Colonic mucosa (tissue), 4 donors: ENCODE measurements at places on chromosomes 12 and 14. TPM values are rescaled to one million over a fixed set of nuclear protein-coding genes. Genes with fewer than 3 reads are reported as not detected.

DNA sequence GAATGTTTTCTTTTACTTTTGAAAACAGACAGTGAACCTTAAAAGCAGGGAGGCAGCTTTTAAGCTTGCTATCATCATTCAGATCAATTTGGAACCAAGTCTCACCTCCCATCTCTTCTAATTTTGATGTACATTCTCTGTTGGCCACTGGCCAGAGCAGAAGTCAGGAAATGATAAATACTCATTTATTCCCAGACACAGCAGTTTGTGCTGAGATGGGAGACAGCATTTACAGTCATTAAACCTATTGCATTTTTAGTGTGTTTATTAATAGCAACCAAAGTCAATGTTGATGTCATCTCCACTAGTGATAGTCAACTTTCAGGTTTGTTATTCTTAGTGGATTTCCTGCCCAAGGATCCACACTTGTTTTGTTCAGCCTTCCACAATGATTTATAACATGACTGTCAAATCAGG is 320.0 kb upstream of the ATP2B1 start:
- no peaks in the 10 kb centered on the region for H3K36me3 ChIP-seq
- H3K27ac ChIP-seq = no peak overlapping the region
- H3K27me3 ChIP-seq = no peaks in the 10 kb centered on the region
- no peak for DNase-seq
- no peaks in the 10 kb centered on the region for H3K4me1 ChIP-seq
- H3K4me3 ChIP-seq = no peak overlapping the region

GRCh38 chr14:22986508-22987054 is 4.2 kb upstream of the AJUBA start:
- no peak overlapping the region for H3K27ac ChIP-seq
- no peaks in the 10 kb centered on the region for H3K36me3 ChIP-seq
- H3K27me3 ChIP-seq = peaks cover 6% of the 10 kb centered on the region
- H3K4me3 ChIP-seq = no peak overlapping the region

BLOC1S1 gene
- total RNA-seq = 214 TPM

GRCh38 chr14:61690982-61691381 is 4.3 kb upstream of the HIF1A start:
- no peaks in the 10 kb centered on the region for H3K27me3 ChIP-seq
- H3K27ac ChIP-seq = no peak overlapping the region
- no peak for DNase-seq

- H3K36me3 ChIP-seq = no peaks in the 10 kb centered on the region
- peak; percentile 65 for DNase-seq
- H3K4me3 ChIP-seq = peak within 1 kb of the TSS; percentile 47
- H3K27ac ChIP-seq = no peak within 1 kb of the TSS
These were observed at the start of gene SLC22A17 for GRCh38 chr14:23352506-23353432. TSS of gene SLC22A17 (minus strand) at chr14:23352887.

AICDA gene
- total RNA-seq = not detected

DNA sequence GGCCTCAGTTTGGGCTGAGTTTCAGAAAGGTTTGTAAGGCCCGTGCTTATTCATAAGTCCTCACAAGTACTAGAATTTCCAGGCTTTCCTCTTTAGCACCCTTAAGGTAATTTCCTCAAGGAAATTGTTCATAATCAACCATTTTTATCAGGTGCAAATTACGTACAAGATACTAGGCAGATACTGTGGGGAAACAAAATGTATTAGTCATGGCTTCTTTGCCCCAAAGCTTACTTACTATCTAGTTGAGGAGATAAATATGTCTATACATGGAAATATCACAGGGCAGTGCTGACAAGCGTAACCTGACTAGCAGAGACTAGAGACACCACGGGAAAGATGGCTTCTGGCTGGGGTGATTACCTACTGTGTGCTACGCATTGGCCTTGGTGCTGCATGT is 22.5 kb downstream of the MAX start:
- no peak for DNase-seq
- no peaks in the 10 kb centered on the region for H3K27me3 ChIP-seq
- H3K36me3 ChIP-seq = no peaks in the 10 kb centered on the region
- no peak overlapping the region for H3K4me3 ChIP-seq
- H3K27ac ChIP-seq = no peak overlapping the region

DNA sequence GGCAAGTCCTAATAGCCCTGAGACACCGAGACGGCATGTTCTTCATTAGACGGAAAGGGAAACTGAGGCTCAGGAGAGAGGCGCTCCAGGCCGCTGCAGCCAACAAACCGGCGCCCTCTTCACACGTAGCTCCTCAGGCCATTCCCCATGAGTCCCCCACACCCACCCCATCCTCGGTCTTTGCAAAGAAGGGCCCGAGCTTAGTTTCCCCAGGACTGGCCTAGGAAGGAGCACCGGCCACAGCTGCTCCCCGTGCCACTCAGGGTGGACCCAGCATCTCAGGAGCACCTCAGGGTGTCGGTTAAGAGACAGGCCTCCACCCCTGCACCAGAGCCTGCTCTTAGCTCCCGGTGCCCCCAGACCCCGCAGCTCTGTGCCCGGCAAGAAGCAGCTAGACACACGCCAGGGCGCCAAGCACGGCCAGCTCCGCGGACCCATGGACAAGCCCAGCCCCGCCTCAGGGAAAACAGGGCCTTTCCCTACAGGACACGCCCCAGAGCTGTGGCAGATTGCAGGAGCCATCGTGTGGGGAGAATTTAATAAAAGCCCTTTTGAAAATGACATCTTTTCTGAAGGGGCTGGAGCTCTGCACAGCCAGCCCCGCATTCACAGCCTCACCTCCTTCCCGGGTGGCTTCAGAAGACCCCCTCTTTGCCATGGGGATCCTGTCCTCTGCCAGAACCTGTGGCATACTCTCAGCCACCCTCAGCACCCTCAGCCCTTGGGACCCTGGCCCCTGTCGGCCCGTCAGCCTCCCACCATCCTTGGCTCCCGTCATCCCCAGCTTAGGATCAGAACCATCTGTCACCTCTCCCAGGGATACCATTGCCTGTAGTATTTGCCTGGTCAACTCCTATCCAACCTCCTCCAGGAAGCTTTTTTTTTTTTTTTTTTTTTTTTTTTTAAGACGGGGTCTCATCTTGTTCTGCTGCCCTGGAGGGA is 59.7 kb downstream of the LGMN start:
- DNase-seq = peak; percentile 57
- H3K36me3 ChIP-seq = no peaks in the 10 kb centered on the region
- peak overlapping the region; percentile 32 for H3K4me3 ChIP-seq
- H3K4me1 ChIP-seq = peaks cover 7% of the 10 kb centered on the region
- no peaks in the 10 kb centered on the region for H3K27me3 ChIP-seq

DNA sequence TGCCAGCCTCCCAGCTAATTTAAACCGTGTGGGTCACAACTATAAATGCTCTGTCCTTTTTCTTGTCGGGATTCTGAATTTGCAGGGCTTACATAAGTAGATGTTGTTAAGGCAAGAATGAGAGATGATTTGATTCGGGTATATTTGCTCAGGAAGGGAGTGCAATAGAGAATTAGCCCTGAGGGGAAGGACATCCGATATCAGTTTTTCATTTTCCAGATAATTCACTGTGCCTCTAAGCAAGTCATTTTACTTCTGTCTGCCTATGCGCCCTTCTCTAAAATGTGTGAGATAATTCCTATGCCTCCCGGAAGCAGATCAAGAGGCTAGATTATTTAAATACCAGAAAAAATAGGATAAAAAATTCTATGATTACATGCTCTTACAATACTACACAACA is 300.5 kb downstream of the RMST start:
- H3K4me3 ChIP-seq = no peak overlapping the region
- no peaks in the 10 kb centered on the region for H3K4me1 ChIP-seq
- H3K36me3 ChIP-seq = no peaks in the 10 kb centered on the region
- no peak overlapping the region for H3K27ac ChIP-seq

DNA sequence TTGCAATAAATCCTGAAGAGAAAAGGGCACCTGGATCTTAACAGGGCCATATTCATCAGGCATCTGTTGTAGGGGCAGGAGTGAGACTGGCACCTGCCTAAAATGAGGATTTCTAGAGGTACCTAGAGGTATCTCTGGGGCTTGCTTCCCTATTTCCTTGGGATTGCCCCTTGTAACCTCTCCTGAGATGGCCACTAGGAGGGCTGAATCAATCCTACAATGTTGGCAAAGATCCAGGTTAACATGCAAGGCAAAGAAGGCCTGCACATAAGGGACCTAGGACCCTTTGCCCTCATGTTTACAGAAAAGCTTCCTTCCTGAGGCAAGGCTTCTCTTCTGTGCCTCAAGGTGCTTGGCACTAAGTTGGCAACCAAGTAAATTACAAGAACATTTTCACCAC is 25.8 kb upstream of the CLEC4E start:
- H3K4me1 ChIP-seq = no peaks in the 10 kb centered on the region
- H3K36me3 ChIP-seq = no peaks in the 10 kb centered on the region
- H3K27ac ChIP-seq = no peak overlapping the region
- no peak for DNase-seq
- no peaks in the 10 kb centered on the region for H3K27me3 ChIP-seq

- H3K27ac ChIP-seq = peak overlapping the region; percentile 65
- H3K27me3 ChIP-seq = no peaks in the 10 kb centered on the region
- peak overlapping the region; percentile 35 for H3K4me3 ChIP-seq
- H3K36me3 ChIP-seq = no peaks in the 10 kb centered on the region
These were observed 1.4 kb upstream of the ABCD2 start for GRCh38 chr12:39620659-39621658.

DNA sequence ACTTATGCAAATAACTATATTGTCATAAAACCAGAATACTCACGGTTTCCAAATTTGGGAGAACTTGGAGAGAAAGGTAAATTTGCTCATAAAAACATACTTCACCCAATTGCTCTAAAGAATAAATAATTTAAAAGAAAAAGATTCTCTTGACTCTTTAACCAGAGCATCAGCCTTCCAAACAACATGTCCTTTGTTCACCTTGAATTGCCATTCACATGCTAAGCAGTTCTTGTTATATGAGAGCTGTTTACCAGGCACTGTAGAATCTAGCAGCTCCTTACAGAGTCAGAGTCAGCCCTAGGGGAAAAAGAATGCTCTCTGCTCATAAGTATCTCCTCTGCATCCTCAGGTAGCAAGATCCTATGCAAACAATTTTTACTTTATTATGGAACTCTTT is 10.2 kb downstream of the SLCO1A2 start:
- no peaks in the 10 kb centered on the region for H3K27me3 ChIP-seq
- no peak overlapping the region for H3K4me3 ChIP-seq
- H3K27ac ChIP-seq = no peak overlapping the region
- no peaks in the 10 kb centered on the region for H3K4me1 ChIP-seq

VASH1 gene
- total RNA-seq = 3.6 TPM

DNA sequence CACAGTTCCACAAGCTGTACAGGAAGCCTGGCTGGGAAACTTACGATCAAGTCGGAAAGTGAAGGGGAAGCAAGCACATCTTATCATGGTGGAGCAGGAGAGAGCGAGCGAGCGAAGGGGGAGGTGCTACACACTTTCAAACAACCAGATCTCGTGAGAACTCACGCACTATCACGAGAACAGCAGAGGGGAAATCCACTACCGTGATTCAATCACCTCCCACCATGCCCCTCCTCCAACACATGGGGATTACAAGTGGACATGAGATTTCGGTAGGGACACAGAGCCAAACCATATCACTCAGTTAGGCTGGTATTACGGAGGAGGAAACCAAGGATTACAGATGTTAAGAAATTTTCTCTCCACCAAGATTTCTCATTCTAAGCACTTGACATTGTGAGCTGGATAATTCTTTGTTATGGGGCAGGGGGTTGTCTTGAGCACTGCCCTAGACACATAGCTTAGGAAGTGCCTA is 262.0 kb upstream of the G2E3 start:
- no peaks in the 10 kb centered on the region for H3K4me1 ChIP-seq
- H3K27ac ChIP-seq = no peak overlapping the region
- no peak overlapping the region for H3K4me3 ChIP-seq
- H3K36me3 ChIP-seq = no peaks in the 10 kb centered on the region

OR4N2 gene
- total RNA-seq = not detected

GRCh38 chr14:87149583-87150354 is 843.2 kb downstream of the GALC start:
- H3K4me3 ChIP-seq = no peak overlapping the region
- DNase-seq = no peak
- no peak overlapping the region for H3K27ac ChIP-seq

GRCh38 chr12:125284945-125285685 is 219.9 kb downstream of the AACS start:
- H3K4me3 ChIP-seq = no peak overlapping the region
- H3K4me1 ChIP-seq = no peaks in the 10 kb centered on the region
- DNase-seq = no peak
- H3K27me3 ChIP-seq = no peaks in the 10 kb centered on the region

KIAA0586 gene
- total RNA-seq = 12.3 TPM

MMAB gene
- 76.6 TPM for total RNA-seq

DNA sequence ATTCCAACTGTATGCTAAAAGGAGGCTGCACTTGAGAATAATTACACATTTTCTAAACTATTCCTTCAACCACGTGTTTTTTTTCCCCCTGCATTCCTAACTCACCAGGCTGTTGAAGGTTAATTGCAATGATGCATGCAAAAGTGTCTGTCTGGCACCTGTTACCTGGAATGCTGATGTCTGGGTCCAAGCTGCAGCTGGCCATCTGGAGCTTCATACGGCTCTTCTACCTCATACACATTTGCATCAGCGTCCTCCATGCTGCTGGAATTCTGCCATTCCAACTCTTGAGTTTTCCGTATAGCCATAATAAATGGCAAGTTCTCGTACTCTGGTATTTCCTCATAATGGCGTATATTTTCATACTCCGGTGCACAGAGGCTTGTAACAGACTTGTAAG is 8.6 kb downstream of the FGD6 start:
- DNase-seq = no peak
- no peaks in the 10 kb centered on the region for H3K36me3 ChIP-seq
- no peaks in the 10 kb centered on the region for H3K27me3 ChIP-seq
- H3K4me1 ChIP-seq = no peaks in the 10 kb centered on the region
- no peak overlapping the region for H3K4me3 ChIP-seq

GRCh38 chr12:111407377-111408115 is 1.8 kb downstream of the SH2B3 start:
- H3K27ac ChIP-seq = peak overlapping the region; percentile 84
- peaks cover 21% of the 10 kb centered on the region for H3K4me1 ChIP-seq
- no peak for DNase-seq
- no peaks in the 10 kb centered on the region for H3K27me3 ChIP-seq
- peak overlapping the region; percentile 92 for H3K4me3 ChIP-seq
- no peaks in the 10 kb centered on the region for H3K36me3 ChIP-seq

C12orf50 gene
- not detected for total RNA-seq

- H3K36me3 ChIP-seq = no peaks in the 10 kb centered on the region
- no peak overlapping the region for H3K27ac ChIP-seq
- H3K4me1 ChIP-seq = peaks cover 15% of the 10 kb centered on the region
- no peak overlapping the region for H3K4me3 ChIP-seq
- no peaks in the 10 kb centered on the region for H3K27me3 ChIP-seq
- no peak for DNase-seq
These were observed 23.9 kb upstream of the MAP1LC3B2 start for GRCh38 chr12:116535241-116535640.

PDE3A gene
- total RNA-seq = 32.1 TPM

DNA sequence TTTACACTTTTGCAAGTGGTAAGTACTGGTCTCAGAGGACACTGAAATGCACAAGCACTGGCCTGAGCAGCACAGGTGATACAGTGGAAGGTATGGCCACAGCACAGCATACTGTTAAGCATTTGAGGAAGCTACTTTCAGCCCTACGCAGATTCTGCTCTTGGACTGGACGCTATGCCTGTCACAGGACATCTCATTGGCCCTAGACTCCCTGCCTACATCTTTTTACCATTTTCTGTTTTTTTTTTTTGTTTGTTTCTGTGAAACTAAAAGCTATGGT is 144.2 kb upstream of the ABCD2 start:
- H3K4me3 ChIP-seq = no peak overlapping the region
- H3K36me3 ChIP-seq = no peaks in the 10 kb centered on the region
- no peaks in the 10 kb centered on the region for H3K27me3 ChIP-seq
- no peak for DNase-seq

- no peak for DNase-seq
- no peak overlapping the region for H3K4me3 ChIP-seq
- no peaks in the 10 kb centered on the region for H3K4me1 ChIP-seq
- no peaks in the 10 kb centered on the region for H3K27me3 ChIP-seq
- no peak overlapping the region for H3K27ac ChIP-seq
- H3K36me3 ChIP-seq = no peaks in the 10 kb centered on the region
These were observed 165.1 kb upstream of the AMIGO2 start for GRCh38 chr12:47244835-47245234.
